Glomerular endothelial cell (primary cell): ENCODE measurements at places on chromosomes 16 and 17. TPM values are rescaled to one million over a fixed set of nuclear protein-coding genes. Genes with fewer than 3 reads are reported as not detected.

The IGF2BP1 gene
- total RNA-seq, result 15.6 and 21.9 TPM in 2 replicates

The CNTD1 gene
- 0.29 TPM in 1 of 2 replicates, not detected in the other for total RNA-seq

The GPS2 gene
- 48.2 and 64.6 TPM in 2 replicates for total RNA-seq

The PLXDC1 gene
- total RNA-seq, result 0.06 TPM in 1 of 2 replicates, not detected in the other

The CLEC18B gene
- total RNA-seq, result 0.58 TPM in 1 of 2 replicates, not detected in the other

The CHST5 gene
- 0.12 TPM in 1 of 2 replicates, not detected in the other for total RNA-seq

The FOXK2 gene
- 55.0 and 56.8 TPM in 2 replicates for total RNA-seq

The CDRT15 gene
- not detected in 2 replicates for total RNA-seq

GRCh38 chr17:58094118-58094517, 10.9 kb downstream of the DYNLL2 start:
- DNase-seq, result no peak

DNA sequence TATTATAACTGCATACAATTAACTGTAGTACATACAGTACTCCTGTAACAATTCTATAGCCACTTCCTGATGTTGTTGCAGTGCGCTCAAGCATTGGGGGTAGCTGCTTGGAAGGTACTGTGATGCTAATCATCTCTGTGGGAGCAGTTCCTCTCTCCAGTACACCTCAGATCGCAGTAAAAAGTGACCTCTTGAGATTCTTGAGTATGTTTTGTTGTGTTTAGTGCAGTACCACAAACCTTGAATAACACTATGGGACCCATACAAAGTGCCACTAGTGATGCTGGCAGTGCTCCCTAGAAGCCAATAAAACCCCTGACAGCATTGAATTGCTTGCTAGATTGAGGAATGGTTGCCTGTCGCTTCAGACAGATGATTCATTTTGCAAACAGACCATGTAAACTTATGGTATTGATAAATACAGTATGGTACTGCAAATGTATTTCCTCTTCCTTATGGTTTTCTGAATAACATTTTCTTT, 193.0 kb downstream of the SPECC1 start:
- DNase-seq, result no peak

- no peak for DNase-seq
Measured at GRCh38 chr16:79873825-79874224, 273.3 kb upstream of the MAF start.

DNA sequence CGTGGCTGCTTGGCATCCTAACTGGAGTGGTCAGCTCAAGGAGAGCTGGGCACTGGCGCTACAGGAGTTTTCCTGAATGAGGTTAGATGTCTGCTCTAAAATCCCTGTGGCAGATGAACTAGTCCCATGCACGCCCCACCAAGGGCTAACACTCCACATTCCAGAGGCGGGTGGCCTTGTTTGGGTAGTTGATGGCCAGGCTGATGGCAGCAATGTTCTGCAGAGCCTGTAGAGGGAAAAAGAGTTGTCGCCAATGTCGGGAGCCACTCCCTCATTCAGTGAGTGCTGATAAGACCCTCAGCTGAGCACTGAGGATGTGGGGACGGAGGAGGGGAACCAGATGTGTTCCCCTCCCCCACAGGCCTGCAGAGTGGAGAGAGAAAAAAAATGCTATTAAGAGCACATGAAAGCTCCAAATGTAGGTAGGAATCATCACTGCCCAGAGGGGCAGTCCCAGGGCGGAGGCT, 42.5 kb upstream of the ATP2A3 start:
- no peak for DNase-seq

- no peak for DNase-seq
Measured at GRCh38 chr17:61011251-61011650, 333.6 kb downstream of the BCAS3 start.

DNA sequence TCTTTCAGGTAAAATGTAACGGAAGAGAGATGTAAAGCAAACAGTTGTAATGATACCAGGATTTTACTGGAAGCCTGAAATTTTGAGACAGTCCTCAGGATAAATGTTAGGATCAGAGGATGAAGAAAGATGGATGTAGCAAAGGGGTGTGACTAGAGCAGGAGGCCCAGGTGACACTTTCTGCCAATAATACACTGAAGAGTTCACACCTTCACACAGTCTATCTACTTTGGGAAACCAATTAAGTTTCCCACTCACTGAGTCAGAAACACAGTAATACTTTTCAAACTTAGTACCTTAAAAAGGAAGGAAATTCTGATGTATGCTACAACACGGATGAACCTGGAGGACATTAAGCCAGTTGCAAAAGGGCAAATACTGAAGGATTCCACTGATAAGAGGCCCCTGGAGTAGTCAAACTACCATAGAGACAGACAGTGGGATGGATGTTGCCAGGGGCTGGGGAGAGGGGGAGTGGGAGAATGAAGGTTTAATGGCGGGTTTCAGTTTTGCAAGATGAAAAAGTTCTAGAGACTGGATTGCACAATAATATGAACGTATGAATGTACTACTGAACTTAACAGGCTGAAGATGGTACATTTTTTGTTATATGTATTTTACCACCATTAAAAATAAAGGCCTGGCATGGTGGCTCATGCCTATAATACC, 62.3 kb downstream of the CYTH1 start:
- no peak for DNase-seq

GRCh38 chr16:85123891-85124635, 11.8 kb upstream of the CIBAR2 start:
- no peak for DNase-seq

GRCh38 chr16:82382521-82382920, 212.5 kb upstream of the MPHOSPH6 start:
- no peak for DNase-seq

- DNase-seq, result no peak
Measured at GRCh38 chr16:80023865-80024264, 423.3 kb upstream of the MAF start.
